AG04450 (cell line): ENCODE measurements at places on chromosomes 12 and 14. TPM values are rescaled to one million over a fixed set of nuclear protein-coding genes. Genes with fewer than 3 reads are reported as not detected.

TAS2R10 gene
- polyA plus RNA-seq: 0.24 and 0.71 TPM in 2 replicates

MOK gene
- 12.6 and 14.8 TPM in 2 replicates for polyA plus RNA-seq

CLMN gene
- 0.09 TPM in 2 replicates for polyA plus RNA-seq

CPNE6 gene
- not detected in 2 replicates for polyA plus RNA-seq

ESRRB gene
- not detected in 2 replicates for polyA plus RNA-seq

GPX2 gene
- 1.3 TPM in 1 of 2 replicates, not detected in the other for polyA plus RNA-seq

SCN8A gene
- 9.6 and 12.5 TPM in 2 replicates for polyA plus RNA-seq

MGP gene
- polyA plus RNA-seq: 3.9 and 4.0 TPM in 2 replicates

BTG1 gene
- polyA plus RNA-seq: 88.8 and 89.7 TPM in 2 replicates

BCL7A gene
- 4.4 and 4.6 TPM in 2 replicates for polyA plus RNA-seq

ASCL1 gene
- not detected in 2 replicates for polyA plus RNA-seq

DNA sequence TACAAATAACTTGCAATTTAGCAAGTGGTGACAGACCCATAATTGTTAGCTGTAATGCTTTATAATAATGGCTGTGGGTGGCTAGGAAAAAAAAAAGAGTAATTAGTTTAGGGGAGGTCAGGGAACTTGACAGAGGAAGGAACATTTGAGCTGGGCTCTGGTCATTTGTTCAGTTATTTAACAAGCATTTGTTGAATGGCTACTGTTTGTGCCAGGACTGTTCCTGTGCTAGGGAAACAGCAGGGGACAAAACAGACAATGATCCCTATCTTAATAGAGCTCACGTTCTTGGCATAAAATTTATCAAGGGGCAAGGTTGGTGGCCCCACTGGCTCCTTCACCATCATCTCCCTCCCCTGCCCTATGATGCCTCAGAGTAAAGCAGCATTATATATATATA, 18.5 kb downstream of the CHST11 start:
- DNase-seq: no peak

GRCh38 chr12:92199819-92200576, 54.4 kb upstream of the BTG1 start:
- no peak for DNase-seq

DNA sequence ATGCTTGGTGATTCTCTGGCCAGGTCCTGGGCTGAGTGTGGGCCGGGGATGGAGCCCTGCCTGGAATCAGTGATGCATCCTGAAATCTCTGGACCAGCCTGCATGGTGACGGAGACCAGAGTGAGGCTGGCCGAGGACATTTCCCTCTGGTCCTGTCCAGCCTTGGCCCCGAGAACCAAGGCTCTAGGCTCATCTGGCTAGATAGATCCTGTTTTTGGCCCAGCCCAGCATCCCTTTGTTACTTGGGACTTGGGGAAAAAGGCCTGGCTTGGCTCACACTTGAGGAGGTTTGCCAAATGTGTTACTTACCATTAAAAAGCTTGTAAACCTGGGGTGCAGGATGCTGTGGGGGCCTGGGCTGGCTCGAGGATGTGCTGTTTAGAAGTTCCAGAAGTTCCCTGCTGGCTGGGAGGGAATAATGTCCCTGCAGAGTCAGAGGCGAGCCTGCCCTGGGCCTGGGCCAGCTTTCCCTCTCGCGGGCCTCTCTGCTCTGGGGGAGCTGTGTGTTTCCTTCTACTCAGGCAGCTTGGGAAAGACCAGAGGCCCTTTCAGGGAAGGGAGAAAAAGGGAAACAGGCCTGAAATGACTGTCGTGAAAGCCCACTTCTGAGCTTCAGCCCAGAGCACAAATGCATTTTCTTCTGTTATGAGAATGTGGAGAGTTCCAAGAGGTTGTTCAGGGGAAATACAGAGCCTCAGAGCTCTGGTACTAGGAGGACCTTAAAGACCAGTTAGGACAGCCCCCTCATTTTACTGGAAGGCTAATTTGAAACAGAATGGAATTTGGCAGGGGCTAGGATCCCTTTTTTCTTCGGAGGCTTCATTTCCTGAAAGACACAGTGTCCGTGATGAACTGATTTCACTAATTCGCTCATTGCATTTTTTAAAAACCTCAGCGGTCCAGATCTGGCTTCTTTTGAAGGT, 47.2 kb upstream of the CTDSP2 start:
- peak; percentile 78 for DNase-seq

GRCh38 chr14:100295376-100296105, 10.7 kb downstream of the SLC25A29 start:
- no peak for DNase-seq

DNA sequence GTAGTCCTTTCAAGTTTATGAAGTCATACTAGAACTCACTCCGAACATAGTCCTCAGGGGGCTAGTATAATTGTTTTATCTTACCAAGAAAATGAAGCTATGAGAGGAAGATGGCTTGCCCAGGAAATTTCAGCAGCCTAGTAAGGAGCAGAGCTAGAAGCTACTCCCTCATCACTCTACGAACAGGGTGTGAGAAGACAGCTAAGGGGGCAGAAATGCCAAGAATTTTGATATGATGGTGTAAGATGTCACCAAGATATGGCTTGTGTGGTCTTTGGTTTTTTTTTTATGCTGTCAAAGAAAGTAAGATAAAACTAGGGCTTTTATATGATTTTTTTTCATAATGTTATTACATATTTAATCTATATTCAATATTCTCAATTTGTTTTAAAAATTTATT, 47.6 kb downstream of the PRICKLE1 start:
- no peak for DNase-seq

GRCh38 chr12:90924406-90924805, 30.6 kb downstream of the CCER1 start:
- DNase-seq: no peak

- DNase-seq: no peak
Measured at GRCh38 chr14:101977311-101978071, 13.1 kb downstream of the DYNC1H1 start.

DNA sequence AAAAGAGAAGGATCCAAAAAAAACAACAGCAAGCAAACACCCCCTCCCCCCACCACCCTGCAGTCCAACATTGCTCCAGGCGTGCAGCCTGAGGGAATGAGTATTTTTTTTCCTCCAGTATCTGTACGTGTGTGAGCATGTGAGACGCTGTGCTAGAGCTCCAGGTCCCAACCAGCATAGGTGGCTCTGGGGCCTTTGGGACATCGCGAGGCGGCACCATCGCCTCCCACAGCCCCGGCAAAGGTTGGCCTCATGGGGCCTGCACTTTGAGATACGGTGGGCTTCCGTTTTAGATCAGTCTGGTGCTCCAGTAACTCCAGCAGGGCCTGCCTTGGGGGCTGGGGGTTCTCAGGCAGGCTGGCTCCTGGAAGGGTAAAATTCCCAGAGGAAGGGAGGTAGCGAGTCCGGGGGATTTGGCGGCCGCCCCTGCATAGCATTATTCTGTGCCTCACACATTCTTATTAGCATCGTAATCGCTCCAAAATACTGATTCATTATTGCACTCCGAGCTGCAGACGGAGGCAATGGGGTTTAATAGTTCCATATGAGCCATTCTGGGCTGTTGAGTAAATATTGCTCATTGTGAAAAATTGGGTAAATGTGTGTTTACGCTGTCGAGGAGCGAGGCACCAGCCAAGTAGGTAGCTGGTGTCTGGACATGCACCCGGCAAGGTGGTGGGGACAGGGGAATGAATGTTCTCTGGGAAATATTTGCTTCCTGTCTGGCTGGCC, 143.1 kb upstream of the MYL2 start:
- DNase-seq: no peak

DNA sequence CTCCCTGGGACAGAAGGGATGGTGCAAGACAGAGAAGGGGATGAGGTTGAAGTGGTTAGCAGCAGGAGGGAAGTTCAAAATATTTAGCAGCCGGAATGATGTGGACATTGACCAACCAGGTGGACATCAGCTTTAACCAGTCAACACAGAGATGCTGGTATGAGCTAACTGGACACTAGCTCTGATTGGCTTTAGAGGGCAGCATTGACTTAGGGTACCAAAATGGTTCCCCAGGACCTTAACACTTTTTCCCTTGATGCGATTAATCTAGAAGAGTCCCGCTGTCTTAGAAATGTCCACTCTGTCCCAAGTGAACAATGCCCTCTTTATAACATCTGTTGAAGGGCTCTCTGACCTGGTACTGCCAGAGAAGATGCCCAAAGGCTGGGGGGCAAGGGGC, 134.0 kb upstream of the GSC start:
- DNase-seq: no peak

DNA sequence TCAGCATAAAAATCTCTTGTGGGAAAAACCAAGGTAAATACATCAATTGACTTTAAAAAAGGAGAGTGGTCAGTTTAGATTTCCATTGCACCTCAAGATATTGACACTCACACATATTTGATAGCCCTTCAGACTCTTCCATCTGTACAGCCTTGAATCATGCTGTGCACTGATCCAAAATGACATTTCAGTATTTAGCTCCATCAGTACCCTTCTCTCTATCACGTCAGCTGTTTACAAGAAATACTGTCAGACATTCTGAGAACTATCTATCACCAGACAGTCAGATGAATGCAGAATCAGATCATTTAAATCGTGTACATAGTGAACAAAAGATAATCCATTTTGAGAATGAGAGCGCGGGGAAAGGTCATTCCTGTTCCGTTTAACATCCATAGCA, 511.9 kb downstream of the RPL10L start:
- DNase-seq: no peak

GRCh38 chr12:94795520-94795919, 145.2 kb upstream of the TMCC3 start:
- DNase-seq: no peak

GRCh38 chr14:89746135-89746534, 208.4 kb downstream of the EFCAB11 start:
- no peak for DNase-seq

- no peak for DNase-seq
Measured at GRCh38 chr12:76719171-76720041, 44.5 kb upstream of the ZDHHC17 start.

DNA sequence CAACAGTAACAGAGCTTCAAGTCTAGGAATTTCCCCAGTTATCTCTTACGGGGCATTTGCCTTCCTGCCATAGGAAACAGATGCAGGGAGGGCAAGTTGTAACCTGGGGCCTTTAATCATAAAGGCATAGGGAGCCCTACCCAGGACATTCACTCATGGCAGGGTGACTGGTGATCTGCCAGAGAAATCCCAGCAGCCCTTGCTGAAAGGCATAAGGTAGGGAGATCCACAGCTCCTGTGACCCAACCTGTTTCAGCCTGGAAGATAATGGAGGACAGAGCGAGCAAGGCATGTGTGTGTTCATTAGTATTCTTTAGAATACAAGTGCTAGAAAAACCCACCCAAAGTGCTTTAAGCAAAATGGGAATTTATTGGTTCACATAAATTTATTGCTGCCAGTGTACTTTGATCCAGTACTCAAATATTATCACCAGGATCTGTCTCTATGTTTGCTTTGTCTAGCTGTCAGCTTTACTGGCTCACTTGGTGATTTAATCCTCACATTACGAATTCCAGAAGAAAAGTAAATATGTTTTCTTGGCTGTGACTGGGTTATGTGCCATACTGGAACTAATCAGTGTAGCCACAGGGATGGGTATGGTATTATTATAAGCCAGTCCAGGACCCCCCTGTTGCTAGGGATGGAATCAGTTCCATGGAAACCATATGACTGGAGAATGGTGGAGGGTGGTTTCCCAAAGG, 21.1 kb upstream of the AKAP6 start:
- no peak for DNase-seq

- no peak for DNase-seq
Measured at GRCh38 chr12:124676714-124677462, 109.5 kb upstream of the NCOR2 start.

DNA sequence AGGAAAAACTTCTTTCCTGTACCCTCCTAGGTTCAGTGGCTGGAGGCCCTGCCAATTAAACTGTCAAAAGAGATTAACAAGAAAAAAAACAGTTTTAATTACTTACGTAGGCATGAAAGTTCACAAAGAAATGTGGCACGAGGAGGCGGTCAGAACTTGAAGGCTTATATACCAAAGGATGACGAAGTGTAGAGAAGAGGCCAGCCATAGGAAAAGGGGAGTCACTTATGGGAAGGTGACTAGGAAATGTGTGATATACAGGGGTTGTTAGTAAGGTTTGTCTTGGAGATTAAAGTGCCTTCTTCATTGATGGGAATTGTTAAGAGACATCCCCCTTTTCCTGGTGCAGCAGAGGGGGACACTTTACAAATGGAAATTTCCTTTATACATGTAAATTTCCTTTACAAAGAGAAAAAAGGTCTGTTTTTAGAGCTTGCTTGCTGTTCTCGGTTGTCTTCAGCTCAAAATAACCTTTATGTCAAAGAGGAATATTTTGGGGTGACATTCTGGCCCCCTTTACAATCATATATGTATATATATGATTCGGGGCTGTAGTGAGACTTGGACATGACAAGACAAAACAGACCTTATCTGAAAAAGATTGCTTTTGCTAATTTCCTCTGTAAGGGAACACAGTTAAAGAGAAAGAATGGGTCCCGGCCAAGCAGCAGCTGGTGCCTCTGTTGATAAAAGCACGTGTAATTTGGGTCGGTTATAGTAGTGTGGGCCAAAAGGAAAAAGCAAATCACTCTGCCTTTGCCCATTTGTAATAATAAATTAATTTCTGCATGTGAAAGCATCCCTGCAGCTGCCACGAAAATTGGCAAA, 38.6 kb downstream of the SYNE2 start:
- DNase-seq: no peak

- DNase-seq: no peak
Measured at GRCh38 chr14:77786148-77786547, 13.8 kb upstream of the ADCK1 start.

- DNase-seq: no peak
Measured at GRCh38 chr12:117050060-117050459, 49.2 kb downstream of the TESC start.

DNA sequence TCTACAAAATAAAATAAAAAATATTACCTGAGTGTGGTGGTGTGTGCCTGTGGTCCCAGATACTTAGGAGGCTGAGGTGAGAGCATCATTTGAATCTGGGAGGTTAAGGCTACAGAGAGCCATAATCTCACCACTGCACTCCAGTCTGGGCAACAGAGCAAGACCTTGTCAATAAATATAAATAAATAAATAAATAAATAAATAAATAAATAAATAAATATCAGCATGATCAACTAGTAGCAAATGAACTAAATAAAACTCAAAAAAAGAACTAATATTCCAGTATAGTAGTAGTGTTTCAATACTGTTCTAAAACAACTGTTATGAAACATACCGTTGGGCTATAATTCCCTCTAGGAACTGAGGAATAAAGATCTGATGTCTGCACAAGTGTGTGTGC, 74.4 kb downstream of the C12orf42 start:
- no peak for DNase-seq

DNA sequence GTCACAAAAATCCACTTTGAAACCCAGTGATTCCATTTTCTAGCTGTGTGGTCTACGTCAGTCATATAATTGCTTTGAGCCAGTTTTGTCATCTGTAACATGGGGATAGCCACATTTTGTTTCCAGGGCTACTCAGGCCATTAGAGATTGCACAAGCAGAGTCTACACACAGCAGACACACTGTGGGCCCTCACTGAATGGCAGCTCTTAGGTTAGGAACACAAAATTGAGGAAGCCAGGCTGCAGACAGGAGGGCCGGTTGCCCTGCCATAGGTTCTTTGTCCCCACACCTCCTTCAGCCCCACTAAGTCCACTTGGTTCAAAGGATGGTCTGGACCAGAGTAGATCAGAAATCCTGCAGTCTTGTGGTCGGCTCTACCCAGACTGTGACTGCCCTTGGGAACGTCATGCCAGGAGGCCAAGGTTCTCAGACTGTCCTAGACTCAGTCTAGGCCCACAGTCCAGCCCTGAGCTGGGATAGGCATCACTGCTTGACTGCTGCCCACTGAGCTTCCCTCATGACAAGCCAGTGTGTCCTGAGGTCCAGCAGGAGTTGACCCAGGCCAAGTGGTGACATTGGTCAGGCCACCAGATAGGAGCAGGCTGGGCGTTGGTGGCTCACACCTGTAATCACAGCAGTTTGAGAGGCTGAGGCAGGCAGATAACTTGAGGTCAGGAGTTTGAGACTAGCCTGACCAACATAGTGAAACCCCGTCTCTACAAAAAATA, 3.8 kb upstream of the MYH7 start:
- DNase-seq: no peak

- DNase-seq: no peak
Measured at GRCh38 chr14:64202716-64203115, 91.5 kb downstream of the ESR2 start.
